ENCODE measurements at places on chromosomes 3 and 15.

DNA sequence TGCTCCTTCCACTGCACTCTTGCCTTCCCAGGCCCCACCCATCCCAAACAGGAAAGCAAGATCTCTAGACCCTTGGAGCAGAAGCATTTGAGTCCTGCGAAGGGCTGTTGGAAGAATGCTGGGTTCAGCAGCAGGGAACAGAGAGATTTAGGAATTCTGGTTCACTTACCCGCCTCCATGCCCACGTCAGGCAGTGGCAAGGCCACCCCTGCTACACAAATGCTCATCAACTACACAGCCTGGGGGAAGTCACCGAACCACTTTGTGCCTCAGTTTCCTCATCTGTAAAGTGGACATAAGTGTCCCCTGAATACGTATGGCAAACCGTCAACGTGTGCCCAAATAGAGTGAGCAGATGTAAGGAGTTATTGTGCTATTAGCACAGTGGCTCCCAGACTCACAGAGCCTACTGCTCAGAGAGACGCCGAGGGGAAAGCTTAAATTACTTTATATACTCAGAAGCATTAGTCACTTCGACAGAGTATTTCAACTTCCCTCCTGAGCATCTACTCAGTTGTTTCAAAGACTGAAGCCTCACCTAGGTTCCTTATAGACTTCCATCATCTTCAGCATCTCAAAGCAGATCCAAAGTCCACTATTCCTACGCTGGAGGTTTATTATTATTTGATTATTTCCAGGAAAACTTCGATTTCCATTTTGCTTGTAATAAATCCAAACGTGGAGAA is 905 bp downstream of the HOMER2 start:
- no peak for DNase-seq

GRCh38 chr15:76274226-76274625 is 37.0 kb downstream of the ETFA start:
- no peak for DNase-seq

- no peak for DNase-seq
These were observed 2.9 kb upstream of the C15orf39 start for GRCh38 chr15:75198560-75199356.

- no peak for DNase-seq
These were observed 6.5 kb downstream of the ZNF589 start for GRCh38 chr3:48247401-48247811.

GRCh38 chr3:137121704-137122314 is 164.0 kb downstream of the IL20RB start:
- DNase-seq: no peak

- DNase-seq: no peak
These were observed 54.9 kb downstream of the DCUN1D1 start for GRCh38 chr3:182925330-182925943.

GRCh38 chr3:120791913-120792312 is 49.4 kb downstream of the GTF2E1 start:
- no peak for DNase-seq

DNA sequence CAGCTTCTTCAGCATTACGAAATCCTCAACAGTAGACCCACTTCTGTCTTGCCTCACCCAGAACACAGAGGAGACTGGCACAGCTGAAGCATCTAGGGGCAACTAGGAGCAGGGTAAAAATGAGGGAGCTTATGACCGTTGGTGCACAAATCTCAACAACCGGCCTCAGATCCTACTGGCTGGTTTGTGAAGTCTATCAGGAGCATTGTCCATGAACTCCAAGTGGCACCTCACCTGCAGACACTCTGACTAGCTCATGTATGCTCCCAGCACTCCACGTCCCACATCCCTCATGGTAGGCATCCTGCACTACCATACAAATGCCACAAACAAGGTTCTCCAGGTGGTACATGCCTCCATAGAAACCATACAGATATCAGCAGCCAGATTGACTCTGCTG is 163.1 kb downstream of the TLE3 start:
- peak; percentile 32 for DNase-seq

- DNase-seq: no peak
These were observed 52.3 kb upstream of the CGNL1 start for GRCh38 chr15:57323806-57324589.

DNA sequence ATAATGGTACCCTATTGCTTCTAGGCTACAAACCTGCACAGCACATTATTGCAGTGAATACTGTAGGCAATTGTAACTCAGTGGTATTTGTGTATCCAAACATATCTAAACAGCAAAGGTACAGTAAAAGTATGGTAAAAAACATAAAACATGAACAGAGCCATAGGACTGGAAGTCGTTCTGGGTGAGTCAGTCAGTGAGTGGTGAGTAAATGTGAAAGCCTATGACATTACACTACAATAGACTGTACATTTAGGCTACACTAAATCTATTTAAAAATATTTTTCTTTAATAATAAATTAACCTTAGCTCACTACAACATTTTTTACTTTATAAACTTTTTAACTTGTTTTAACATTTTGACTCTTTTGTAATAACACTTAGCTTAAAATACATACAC is 21.3 kb downstream of the RAB6B start:
- no peak for DNase-seq

All from lower leg skin (tissue), 4 donors.